Femur (tissue), 1 donor: ENCODE measurements at places on chromosomes 5 and 9.
A peak's percentile ranks its signal among the peaks of the same experiment; 100 is the strongest.

DNA sequence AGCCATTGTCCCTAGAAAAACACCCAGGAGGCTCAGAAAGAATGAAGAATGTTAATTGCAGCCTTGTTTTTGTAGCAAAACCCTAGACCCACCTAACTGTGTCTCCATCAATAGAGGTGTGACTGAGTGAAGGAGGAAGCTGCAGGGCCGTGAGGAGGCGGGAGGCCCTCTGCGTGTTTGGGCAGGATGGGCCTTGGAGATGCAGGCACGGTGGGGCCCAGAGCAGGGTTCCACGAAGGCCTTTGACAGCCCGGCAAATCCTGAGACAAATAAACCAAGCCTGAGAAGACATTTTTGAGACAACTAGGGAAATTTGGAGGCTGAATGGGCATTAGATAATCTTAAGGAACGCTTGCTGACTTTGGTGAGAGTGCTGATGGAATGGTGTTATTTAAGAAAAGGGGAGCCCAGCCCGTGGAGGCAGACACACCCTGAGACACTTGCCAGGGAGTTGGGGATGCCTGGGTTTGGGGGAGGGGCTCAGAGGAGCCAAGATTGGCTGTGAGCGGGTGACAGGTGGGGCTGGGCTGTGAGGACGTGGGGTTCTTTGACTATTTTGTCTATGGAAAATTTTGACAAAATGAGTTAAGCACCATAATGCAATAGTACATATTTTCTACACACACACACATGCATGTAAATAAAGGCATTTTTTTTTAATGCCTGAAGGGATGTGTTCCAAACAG is 48.8 kb downstream of the BARX1 start:
- no peak for DNase-seq

GRCh38 chr9:99828417-99829176 is 6.9 kb downstream of the NR4A3 start:
- peak; percentile 57 for DNase-seq

DNA sequence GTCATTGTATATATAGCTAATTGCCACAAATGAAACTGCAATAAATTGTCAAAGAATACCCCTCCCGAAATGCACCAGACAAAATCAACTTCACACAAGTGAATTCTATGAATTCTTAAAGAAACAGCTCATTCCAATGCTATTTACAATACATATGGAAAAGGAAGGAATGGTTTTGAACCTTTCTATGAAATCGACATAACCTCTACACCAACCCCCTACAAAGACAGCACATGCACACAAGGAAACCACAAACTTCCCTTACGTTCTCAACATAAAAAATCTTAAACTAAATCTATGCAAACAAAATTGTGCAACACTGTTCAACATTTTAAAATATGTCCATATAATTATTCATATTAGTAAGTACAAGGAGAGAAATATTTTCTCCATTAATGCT is 39.2 kb downstream of the MARCHF11 start:
- DNase-seq: no peak

GRCh38 chr9:110187126-110187525 is 20.8 kb downstream of the C9orf152 start:
- DNase-seq: no peak

DNA sequence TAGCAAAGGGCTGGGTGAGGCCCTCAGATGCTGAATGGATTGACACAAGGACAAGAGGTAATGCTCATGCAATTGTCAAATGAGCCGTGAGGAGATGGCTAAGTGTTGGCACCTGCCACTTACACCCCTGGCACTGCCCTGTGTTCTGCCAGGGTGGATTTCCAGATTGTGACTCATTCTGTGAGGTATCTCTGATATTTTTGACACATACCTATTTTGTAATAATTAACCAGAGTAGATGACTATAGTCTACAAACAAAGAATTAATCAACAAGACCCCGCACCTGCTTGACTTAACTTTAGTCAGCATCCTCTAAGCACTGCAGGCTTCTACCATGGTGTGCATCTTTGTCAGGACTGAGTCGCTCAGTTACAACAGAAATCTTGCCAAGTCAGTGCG is 200.8 kb downstream of the DIRAS2 start:
- no peak for DNase-seq
